ENCODE measurements at places on chromosomes 13 and 19.

DNA sequence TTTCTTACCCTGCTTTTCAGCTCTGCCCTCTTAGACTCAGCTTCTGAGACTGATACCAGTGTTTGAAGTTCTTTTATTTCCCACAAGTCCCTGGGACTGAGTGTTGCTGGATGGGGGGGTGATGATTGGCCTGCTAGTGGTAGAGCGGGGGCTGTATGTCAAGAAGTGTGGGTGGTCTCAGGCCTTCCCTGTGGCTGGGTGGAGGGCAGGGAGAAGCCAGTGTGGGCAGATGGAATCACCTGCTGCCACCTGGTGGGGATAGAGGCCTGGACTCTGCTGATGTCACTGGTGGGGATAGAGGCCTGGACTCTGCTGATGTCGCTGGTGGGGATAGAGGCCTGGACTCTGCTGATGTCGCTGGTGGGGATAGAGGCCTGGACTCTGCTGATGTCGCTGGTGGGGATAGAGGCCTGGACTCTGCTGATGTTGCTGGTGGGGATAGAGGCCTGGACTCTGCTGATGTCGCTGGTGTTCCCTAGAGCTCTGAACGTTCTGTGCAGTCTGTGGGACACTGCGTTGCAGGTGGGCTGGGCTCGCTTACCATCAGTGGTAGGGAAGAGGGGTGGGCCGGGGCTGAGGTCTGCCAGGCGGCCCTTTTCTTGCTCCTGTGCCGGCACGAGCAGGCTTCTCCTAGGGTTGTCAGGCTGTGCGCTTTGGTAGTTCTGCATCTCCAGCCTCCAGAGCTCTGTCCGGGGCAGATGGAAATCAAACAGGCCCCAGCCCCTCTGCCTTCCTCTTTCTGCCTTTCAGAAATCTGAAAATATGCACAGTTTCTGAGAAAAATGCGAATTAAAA lies 101.3 kb downstream of the ARHGEF7 start:
- DNase-seq = no peak

DNA sequence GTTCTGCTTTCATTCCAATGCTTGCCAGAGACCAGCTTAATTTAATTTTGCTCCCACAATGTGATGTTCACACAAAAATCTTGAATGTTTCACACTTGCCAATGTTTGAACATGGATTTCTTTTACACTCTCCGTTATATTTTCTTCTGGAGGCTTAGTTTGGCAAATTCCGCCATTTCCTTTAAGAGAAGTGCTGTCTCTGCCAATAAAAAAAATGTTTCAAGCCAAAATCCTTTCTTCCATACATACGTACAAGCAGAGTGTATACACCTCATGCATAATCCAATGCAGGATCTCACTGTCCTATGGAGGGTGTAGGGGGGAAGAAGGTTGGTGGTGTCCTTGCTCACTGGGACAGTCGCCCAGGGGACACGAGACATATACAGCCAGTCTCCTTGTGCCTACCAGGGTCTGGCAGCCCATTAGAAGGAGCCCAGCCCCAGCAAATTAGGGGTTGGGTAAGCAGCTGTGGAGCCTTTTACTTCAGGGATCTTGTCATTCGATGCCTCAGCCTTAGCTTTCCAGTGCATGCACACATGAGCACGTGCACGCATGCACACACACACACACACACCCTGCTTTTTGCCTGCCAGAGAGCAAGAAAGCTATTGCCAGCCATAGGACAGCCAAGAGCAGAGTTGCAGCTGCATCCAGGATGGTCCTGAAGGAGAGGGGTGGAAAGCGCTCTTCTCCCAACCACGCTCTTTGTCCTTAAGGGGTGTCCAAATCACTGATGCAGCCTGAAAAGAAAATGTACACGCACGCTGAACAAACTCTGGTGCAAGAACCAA lies 208.3 kb downstream of the FOXO1 start:
- no peak for DNase-seq

GRCh38 chr13:47484548-47484947 lies 516.5 kb downstream of the SUCLA2 start:
- no peak for DNase-seq

GRCh38 chr19:55246462-55247451 lies 12.1 kb downstream of the PPP6R1 start:
- DNase-seq = no peak

GRCh38 chr19:15702534-15702930 lies 25.3 kb upstream of the OR10H2 start:
- DNase-seq = no peak

DNA sequence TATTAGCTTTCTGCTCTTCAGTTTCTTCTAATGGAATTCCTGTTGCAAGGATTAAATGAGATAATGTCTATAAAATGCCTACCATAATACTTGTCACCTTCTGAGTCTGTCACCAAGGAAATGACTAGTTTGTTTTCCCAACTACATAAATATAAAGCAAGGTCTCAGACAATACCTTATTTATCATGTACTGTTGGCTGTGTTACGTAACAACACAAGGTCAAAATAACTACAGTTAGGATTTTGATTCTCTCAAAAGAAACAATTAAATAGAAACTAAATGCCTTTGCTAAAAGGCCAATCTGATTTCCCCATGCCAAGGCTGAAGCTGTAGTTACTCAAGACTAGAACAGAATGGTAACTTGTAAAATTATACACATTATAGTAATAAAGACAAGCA lies 134.5 kb downstream of the PCDH9 start:
- no peak for DNase-seq

- no peak for DNase-seq
These were observed 314.8 kb upstream of the MAB21L1 start for GRCh38 chr13:35791184-35791851.

DNA sequence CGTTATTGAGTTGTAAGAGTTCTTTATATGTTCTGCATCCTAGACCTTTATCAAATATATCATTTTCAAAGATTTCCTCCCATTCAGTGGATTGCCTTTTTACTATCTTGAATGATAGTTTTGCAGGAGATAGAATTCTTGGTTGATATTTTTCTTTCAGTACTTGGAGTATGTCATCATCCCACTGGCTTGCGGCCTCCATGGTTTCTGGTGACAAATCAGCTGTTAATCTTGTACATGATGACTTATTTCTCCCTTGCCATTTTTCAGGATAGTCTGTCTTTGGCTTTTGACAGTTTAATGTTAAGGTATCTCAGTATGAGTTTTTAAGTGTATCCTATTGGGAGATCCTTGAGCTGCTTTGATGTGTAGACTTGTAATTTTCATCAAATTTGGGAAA lies 8.5 kb downstream of the ZNF557 start:
- DNase-seq = no peak

DNA sequence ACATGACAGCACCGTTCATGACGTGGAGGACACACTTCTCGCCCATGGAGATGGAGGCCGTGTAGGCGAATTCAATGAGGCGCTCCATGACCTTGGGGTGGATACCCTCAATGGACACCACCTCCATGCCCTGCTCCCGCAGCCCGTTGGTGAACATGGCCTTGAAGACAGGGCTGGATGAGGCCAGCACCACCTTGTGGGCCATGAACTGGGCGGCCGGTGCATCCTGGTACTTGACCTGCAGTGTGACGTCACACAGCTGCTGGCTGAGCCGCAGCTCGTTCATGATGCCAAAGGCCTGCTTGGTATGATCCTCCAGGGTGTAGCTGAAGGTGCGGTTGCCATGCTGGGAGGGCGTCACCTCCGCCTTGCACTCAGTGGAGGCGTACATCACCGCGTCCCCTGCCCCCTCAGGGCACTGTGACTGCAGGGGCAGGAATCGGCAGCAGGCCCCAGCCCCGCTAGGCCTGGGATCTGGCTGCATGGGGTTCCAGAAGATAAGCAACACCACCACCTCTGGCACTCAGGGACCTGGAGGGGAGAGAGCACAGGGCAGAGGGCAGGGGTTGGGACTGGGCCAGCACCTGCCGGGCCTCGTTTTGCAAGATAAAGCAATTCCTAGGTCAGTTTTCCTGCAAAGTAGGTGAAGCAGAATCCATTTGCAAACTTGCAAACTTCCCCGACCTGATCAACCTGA lies 3.5 kb downstream of the KEAP1 start:
- DNase-seq = no peak

DNA sequence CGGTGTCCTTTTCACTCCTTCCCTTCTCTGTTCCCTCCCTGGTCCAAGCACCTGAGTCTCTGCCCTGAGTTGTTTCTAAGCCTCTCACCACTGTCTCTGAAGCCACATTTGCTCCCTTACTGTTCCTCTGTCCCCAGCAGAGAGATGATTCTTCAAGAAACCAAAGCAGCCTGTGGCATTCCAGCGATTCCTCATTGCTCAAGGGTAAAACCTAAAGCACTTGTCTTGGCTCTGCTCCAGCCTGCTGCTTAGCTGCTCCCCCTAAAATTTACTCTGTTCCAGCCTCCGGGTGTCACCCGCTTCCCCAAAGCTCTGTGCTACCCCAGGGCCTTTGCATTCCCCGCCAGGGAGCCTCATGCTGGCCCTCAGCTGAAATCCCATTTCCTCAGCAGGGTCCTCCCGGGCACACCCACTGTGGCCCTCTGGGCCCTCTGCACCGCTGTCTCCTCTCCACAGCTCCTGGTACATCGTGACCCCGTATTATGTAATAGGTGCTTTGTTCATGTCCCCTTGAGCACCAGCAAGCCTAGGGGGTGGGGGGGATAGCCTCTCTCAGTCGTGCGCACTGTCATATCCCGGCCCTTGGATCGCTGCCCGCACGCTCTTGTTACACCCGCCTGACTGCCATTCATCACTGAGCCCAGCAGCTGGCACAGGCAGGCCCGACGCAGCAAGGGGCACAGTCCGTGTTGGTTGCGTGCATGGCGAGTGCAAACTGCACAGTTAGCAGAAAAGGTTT lies 15.8 kb downstream of the TECR start:
- DNase-seq = no peak

- DNase-seq = no peak
These were observed 254.3 kb upstream of the SLITRK1 start for GRCh38 chr13:84136582-84136981.

DNA sequence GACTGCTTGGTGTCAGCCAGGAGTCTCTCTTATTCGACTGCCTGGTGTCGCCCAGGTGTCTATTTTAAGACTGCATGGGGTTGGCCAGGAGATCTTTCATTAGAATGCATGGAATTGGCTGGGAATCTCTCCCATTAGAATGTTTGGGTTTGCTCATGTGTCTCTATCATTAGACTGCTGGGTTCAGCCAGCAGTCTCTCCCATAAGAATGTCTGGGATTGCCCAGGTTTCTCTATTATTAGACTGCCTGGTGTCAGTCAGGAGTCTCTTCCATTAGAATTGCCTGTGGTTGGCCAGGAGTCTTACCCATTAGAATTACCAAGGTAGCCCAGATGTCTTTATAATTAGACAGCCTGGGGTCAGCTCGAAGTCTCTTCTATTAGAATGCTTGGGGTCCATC lies 1496.0 kb downstream of the UQCRFS1 start:
- DNase-seq = no peak

DNA sequence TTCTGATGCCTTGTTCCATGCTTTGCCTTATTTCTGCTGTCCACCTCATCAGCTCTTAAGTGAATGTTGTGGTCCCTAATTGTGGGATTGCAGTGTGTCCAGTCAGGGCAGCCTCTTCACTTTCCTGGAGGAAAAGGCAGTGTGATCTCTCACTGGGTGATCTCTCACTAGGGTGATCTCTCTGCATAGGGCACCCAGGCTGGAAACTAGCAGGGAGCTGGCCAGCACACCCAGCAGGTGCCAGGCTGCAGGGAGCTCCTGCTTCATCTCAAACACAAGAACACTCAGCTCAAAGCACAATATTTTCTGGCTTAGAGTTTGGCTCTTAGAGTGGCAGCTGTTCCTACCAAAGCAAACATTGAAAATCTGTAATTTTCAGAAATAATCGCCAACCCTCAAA lies 36.5 kb upstream of the TSHZ3 start:
- no peak for DNase-seq

DNA sequence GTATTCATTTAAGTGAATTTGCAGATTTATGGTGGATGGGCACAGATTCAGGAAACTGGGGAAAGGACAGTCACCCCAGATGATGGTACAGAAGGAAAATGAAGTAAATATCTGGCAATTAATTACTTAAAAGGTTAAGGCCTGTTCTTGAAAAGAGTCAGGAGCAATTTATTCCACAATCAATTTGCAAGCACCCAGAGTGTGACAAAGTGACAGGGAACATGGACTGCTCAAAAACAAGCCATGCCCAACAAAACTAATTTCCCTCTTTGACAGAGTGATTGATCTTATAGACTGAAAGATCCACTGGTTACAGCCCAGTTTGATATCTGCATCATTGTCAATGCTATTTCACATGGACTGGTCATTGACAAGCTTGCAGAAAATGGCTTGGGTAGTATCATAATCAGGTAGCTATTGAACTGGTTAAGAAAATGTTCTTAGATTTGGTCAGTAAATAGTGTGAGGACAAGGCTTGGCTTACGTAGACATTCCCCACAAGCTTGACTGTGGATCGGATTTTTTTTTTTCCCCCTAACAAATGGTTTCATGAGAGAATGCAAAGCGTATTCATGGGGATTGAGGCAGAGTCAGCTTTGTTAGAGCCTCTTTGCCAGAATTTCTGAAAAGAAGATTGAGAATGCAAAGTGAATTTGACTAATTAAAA lies 584.6 kb downstream of the GPC6 start:
- no peak for DNase-seq

DNA sequence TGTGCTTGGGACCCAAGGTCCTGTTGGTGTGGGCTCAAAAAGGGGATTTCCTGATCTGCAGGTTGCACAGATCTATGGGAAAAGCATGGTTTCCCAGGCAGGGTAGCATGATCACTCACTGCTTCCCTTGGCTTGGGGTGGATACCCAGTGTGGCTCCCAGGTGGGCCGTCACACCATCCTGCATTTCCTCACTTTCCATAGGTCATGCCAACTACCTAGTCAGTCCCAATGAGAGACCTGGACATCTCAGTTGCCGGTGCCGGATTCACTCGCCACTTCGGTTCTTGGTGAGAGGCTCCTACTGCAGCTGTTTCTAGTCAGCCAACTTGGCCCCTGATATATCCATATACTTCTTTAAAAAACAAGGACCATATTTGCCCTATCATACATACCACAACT lies 503.0 kb downstream of the PCDH17 start:
- no peak for DNase-seq

DNA sequence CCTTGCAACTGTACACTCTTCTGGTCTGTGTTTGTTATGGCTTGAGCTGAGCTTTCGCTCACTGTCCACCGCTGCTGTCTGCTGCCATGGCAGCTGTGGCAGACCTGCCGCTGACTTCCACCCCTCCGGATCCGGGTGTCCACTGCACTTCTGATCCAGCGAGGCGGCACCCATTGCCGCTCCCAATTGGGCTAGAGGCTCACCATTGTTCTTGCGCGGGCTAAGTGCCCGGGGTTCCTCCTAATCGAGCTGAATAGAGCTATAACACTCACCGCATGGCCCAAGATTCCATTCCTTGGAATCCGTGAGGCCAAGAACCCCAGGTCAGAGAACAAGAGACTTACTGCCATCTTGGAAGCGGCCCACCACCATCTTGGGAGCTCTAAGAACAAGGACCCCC lies 2.2 kb upstream of the PSMC4 start:
- DNase-seq = no peak

- DNase-seq = no peak
These were observed 81.0 kb downstream of the CCNA1 start for GRCh38 chr13:36513266-36513665.
